ENCODE measurements at places on chromosomes 12 and 14.

DNA sequence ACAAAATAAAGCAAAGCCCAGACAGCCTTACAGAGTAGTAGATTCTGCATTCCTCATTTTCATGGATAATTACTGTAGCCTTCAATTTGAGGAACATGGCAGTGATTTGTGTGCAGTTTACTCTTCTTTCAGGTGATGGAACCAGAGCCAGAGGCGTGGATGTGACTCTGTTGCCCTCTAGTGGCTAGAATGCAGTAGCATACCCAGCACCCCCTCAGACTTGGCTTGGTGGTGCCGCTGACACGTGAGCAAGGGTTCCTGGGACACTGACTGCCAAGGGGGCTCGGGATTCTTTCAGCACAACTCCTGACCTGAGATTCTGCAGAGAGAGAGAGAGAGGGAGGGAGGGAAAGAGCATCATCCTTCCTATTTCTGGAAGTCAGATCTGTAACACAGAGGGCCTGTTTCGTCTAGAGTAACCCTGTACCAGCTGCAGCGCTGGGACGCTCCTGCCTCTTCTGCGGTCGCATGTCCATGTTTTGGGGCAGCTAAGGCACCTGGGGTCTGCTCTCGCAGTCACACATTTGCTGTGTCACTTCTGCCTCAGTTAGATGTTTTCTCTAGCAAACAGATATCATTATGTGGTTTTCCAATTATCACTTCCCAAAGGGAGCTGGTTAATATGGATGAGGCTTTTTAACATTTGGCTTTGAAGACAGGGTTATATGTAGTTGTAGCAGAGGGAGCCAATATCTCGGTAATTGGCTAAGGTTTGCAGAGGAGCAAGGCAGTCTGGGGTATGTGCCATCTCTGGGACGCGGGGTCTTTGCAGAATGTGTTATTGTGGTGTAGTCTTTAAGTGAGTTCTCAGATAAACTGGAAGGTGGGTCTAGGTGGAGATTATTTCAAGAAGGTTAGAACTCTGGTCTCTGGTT lies 428.1 kb downstream of the NRXN3 start:
- DNase-seq, result peak; percentile 70

GRCh38 chr12:75900226-75900625 lies 131.3 kb downstream of the PHLDA1 start:
- no peak for DNase-seq

DNA sequence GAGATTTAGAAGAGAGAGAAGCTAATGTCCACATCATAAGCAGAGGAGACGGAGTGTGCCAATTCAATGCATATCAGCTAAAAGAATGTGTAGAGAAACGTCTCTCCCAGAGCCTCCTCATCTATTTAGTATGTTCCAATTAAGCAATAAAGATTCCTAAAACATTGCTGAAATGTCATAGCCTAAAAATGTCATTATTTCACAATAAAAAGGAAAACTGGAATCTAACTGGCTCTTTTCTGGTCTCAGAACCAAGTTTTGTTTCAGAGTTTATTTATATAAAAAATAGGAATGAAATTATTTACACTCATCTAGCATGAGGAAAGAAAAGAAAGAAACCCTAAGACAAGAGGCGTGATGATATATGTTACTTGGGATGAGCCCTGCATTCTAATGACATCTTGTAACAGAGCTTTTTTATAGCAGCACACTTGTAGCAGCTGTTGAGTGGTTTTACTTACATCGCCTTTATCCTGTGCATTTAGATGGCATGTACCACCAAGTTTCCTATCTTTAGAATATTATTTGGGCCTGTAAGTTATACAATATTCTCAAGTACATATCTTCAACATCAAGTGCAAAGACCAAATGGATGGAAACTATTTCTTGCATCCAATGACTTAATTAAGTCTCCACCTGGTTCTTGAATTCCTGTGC lies 266.3 kb upstream of the PRKD1 start:
- no peak for DNase-seq

GRCh38 chr14:74089251-74090020 lies 4.7 kb downstream of the LIN52 start:
- no peak for DNase-seq

- DNase-seq, result no peak
Measured at GRCh38 chr14:91330856-91331255, 86.4 kb upstream of the GPR68 start.

Data from cerebellar cortex (tissue), 1 donor.